Progenitor cell of endocrine pancreas (in vitro differentiated cells): ENCODE measurements at places on chromosomes 1 and 21.

- DNase-seq: peak; percentile 26
Measured at GRCh38 chr1:160607011-160607671, 27.8 kb upstream of the CD84 start.

- no peak for DNase-seq
Measured at GRCh38 chr21:45379171-45379900, 25.6 kb upstream of the COL18A1 start.

DNA sequence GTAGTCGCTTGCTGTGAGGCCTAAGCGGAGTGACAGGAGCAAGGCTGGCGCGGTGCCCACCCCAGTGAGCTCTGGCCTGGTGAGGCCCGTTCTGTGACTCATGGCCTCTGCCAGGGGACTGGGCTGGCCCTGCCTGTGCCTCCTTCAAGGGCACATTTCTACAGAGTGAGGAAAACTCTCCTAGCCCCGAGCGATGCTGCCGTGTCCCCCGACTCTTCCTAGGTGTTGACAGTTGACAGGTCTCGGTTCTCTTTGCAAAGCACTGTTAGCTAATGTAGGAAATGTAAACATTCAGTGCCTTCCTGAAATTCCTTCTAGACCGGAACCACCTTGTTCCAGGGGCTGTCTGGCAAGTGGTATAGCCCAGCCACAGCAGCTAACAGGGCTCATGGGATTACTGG is 43.9 kb downstream of the ABCG1 start:
- no peak for DNase-seq

DNA sequence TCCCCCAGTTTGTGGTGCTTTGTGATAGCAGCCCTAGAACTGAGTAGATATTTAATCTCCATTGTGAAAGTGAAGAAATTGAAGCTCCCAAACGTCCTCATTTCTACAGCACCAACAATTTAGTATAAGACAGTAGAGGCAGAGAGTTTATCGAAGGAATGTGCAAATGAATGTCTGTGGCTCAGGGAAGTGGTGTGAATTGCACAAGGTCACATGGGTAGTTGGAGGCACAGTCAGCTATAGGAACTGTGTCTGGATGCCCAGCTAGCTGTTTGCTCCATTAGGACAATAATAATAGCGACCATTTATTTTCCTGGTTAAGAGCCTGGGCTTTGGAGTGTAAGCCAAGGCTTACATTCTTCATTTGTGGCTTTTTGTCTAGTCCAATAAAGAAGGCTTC is 144.4 kb upstream of the USP24 start:
- DNase-seq: no peak

- no peak for DNase-seq
Measured at GRCh38 chr1:91777196-91777595, 108.8 kb downstream of the TGFBR3 start.

DNA sequence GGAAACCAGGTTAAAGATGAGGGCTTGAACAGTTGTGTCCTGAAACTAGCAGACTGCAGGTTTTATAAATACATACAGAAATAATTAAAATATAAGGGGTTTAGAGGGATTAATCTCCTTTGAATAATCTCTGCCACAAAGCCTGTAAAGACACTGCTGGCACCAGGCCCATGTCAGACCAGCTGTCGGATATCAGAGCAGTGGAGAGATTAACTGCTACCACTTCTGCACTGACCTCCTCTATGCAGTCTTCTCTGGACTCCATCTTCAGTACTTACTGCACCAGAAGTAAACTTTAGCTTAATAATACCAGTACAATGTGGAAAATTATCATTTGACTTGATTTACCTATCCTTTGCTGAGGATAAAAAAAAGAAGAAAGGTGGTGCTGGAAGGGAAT is 128.6 kb downstream of the LHX4 start:
- no peak for DNase-seq

GRCh38 chr1:23777979-23778814 is at the start of gene PITHD1:
TSS of gene PITHD1 (plus strand) at chr1:23778418. CDS start at chr1:23778516, 98 bp downstream.
- peak; percentile 66 for DNase-seq

- DNase-seq: no peak
Measured at GRCh38 chr1:222104694-222105392, 363.0 kb upstream of the DUSP10 start.

DNA sequence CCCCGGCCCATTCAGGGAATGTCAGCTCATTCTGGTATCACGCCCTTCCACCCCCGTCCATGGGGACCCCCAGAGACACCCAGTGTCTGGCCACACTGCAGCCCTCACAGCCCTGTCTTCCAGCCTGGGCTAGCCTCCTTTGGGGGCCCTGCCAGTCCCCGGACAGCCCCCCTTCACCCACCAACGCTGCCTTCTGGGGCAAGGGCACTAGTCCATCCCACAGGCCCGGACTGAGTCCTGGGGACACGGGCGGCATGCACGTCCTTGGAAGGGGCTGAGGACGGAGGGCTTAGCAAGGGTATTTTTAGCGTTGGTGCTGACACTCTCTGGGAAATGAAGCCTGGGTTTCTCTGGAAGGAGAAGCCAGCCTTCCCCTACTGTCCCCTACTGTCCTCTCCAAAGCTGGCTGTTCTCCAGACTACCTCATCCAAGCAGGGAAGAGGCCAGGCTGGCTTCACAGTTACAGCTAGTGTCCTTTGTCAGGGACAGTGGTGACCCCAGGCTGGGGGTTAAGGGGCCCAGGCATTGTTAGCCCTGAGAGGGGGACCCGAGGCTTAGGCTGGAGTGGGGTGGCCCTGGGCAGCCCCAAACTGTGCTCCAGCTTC is 39.5 kb downstream of the COQ8A start:
- no peak for DNase-seq

DNA sequence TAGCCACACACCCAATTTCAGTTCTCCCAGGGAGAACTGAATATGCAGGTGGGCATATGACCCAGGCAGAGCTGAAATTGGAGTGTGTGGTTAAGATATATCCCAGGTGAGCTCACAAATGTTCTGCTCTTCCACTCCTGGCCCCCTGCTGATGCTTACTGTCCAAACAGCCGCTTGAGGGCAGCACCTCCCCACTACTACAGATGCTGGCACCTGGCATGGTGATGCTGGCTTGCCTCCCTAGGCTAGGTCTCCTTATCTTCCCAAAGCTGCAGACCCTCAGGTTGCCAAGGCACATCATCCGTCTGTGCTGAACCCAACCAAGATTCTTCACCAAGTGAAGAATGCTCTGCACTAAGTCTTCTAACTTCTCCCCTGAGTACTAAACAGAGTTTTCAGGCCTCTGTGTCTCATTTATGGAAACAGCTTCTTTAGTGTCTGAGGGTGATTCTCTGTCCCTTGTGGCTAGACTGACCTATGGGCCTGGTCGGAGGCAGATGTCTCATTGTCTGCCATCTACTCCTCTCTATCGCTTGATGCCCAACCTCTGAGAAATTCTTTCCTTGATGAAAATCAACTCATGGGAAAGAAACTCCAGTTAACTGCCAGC is 27.2 kb downstream of the XCL1 start:
- peak; percentile 69 for DNase-seq

DNA sequence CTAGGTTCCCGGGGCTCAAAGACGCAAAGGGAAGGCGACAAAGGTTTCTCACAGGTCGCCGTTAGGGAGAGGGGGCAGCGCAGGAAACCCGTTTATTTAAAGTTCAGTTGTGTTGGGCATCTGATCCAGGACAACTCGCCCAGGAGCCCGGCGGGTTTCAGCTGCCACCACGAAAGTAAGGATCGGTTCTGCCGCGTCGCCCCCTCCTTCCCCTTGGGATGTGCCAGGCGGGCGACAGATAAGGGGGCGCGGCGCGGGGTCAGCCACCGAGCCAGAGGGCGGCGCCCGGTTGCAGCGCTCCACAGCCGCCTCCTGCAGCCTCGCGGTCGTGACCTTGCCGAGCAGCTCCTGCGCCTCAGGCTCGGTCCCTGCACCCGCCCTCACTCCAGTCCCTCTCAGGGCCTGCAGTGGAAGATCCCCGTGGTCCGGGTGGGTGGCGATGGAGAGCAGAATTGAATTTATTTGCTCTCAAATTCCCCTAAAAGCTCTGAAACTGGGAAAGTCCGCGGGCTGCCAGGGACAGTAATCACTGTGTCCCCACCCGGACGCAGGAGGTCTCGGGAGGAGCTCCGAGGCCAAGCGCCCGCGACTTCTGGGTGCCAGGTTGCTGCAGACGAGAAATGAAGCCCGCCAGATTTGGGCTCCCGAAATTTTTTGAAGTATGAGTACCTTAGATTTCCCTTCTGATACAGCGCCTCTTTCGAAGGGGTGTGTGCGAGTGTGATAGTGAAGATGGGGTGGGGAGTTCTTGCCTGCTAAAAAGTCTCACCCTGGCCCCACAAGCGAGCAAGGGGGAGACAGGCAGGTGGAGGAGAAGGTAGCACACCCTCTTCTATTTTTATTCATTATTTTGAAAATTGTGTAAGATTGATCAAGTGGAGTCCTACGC is 28.4 kb upstream of the NFIA start:
- no peak for DNase-seq

DNA sequence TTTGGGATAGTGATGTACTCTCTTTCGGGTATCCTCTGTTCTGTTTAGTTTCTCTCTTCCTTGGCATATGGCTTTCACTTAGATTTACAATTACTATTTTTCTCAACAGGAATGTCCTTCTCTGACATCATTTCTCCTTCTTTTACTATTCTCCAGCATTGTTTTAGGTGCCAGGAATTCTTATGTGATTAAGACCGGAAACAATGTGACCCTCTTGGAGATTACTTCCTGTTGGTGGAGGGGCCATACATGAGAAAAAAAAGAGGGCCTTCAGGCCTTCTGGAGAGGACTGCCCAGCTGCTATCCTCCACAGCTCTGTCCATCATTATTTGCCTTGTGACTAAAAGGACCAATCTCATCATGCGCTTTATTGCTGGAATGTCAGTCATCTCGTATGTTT is 50.4 kb upstream of the ADAMTS5 start:
- DNase-seq: no peak

- DNase-seq: no peak
Measured at GRCh38 chr21:44043613-44044012, 31.5 kb downstream of the TRAPPC10 start.

- no peak for DNase-seq
Measured at GRCh38 chr1:81053826-81054225, 746.9 kb upstream of the ADGRL2 start.

GRCh38 chr1:27623327-27624212 is 11.4 kb downstream of the FGR start:
- DNase-seq: no peak

DNA sequence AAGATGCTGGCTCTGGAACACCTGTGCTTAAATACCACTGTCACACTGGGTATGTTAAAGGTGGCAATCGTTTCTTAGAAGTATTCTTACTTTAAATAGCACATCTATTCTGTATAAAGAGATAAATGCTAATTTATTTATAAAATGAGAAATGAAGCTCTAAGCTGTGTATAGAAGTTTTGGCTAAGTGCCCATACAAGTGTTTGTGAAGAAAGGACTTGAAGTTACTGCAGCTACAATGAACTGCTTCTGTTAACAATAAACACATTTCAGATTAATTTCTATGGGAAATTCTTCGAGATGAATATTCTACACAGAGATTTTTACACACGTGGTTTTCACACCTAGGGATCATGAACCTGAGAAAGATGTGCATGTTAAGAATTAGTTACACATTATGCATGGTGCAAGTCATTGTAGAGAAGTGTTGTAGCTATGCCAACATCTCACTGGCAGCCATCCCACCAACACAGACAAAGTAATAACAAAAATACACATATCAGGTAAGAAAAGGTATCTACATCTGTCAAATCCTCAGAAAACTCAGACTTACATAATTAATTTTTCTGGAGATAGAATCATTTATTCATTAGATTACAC is 16.2 kb downstream of the COL24A1 start:
- DNase-seq: no peak

DNA sequence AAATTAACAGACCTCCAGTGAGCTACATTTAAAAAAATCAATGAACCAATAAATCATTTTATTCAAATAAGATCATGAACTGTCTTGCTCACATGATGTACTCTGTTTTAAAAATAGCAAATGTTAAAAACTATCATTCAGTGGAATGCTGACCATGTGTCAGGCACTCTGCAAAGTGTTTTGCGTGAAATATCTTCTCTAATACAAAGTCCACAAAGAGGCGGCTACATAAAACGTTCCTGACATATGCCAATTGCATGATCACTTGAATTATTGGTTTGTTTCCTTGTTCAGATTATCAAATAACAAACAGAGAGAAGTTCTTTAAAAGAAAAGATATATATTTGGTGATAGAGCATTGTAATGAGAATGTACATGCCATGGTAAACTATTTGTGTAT is 10.7 kb downstream of the FMO2 start:
- no peak for DNase-seq

- DNase-seq: no peak
Measured at GRCh38 chr1:201069636-201070035, 42.6 kb downstream of the CACNA1S start.

DNA sequence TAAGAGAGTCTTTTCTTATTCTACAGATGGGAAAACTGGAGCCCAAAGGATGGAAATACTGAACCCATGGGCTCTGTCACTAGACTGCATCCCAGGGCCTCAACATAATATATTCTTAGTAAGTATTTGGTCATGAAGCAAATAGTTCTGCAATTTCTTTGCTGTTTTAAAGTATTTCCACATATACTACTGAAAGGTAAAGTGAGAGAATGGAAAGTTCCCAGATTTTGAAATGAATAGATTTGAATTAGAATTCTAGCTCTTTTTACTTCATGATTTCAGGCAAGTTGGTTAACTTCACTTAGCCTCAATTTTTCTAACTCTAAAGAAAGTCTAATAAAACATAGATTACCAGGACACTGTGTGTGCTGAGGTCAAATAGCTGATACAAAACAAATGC is 95.6 kb upstream of the FGGY start:
- DNase-seq: no peak

GRCh38 chr1:204041803-204042505 is 31.0 kb upstream of the SOX13 start:
- DNase-seq: no peak

DNA sequence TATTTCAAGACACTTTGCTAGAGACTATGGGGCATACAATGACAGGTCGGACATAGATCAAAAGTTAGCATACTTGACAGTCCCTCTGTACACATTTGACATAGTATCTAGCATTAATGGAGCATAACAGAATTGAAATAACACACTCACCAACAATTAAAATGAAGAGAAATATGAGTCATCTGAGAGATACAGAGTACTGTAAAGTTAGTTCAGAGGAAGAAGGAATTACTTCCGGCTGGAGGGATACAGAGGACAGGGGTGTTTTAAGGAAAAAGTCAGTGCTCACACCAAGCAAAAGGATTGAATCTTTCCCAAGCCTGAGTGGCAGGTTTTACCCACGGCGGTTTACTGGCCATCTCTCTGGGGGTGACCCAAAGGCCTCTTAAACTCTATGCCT is 2.4 kb downstream of the ZMYND12 start:
- DNase-seq: no peak

DNA sequence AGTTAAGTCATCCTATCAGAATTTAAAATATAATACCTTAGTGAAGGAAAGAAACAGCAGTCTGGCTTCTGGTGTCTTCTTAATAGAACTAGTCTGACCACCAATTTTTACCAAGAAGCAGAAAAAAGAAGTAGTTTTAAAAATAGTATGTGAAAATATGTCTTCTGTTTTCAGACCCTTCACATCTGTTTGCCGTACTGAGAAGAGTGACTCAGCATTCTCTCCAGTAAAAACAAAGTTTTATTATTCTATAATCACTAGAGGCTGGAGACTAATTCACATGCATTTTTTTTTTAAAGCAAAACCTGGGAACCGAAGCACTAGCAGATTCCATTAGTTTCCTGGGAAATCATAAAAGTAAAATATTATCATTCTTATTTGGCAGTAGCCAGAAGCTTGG is 163.8 kb downstream of the COL24A1 start:
- no peak for DNase-seq

- DNase-seq: no peak
Measured at GRCh38 chr1:60695716-60696171, 386.6 kb upstream of the NFIA start.

GRCh38 chr1:109631513-109632505 is 12.2 kb downstream of the AMPD2 start:
- DNase-seq: no peak

- DNase-seq: no peak
Measured at GRCh38 chr1:115274467-115274866, 63.6 kb downstream of the NGF start.
